ENCODE measurements at places on chromosomes 5 and 9.
A peak's percentile ranks its signal among the peaks of the same experiment; 100 is the strongest.

DNA sequence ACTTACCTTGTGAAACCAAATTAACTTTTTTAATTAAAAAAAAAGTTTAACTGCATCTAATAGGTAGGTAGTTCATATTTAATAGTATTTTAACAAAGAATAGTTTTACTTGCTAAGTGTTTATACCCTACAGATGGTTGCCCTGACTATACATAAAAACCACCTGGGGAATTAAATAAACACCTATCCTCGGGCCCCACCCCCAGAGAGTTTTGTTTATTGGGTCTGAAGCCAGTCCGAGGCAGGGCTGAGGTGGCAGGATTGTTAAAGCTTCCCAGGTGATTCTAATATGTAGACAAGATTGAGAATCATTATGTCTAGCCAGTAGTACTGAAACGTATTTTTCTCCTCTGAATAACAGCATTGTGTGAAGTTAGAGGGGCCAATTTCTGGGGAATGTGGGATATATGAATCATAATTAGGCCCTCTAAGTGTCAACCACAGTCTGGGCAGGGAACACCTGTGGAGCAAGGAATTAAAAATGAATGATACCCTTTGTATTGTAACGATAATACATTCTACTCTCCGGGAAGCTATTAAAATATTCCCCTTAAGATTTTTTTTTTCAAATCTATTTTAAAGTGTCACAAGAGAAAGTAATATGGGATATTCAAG, 5.6 kb upstream of the PAM start:
- peak; percentile 70 for DNase-seq

GRCh38 chr5:151127926-151128325, 29.7 kb downstream of the ANXA6 start:
- DNase-seq: no peak

- peak; percentile 12 for DNase-seq
These were observed 95.6 kb downstream of the DENND1A start for GRCh38 chr9:123834218-123834888.

GRCh38 chr9:27382308-27382707, 85.4 kb upstream of the EQTN start:
- DNase-seq: no peak

DNA sequence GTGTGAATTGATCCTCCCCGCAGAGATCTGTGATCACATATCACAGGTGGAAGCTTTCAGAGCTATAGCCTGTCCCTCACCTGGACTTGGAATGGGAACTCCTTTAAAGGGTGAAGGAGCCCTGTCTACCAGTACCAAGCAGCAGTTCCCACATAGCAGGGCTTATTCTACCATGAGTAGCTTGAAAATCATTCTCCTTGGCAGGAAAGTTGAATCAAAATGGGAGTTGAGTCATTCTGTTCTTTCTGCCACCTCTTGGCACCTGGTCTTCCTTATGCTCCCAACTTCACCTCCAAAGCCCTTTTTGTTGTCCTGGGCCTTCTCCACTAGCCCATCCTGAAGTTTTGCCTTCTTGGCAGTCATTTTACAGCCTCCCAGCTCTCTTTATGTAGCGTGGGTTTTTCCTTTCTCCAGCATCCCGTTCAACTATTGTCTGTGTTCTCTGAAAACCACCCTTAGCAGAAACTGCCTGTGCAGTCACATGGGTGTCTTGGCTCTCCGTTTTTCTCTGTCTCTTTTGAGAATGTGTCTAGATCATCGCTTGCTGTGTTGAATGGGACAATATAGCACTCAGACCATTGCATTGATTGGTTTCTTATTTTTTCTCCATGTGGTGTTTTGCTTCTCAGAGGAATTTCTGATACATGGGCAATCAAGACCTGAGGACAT, 222.2 kb downstream of the AOPEP start:
- DNase-seq: no peak

DNA sequence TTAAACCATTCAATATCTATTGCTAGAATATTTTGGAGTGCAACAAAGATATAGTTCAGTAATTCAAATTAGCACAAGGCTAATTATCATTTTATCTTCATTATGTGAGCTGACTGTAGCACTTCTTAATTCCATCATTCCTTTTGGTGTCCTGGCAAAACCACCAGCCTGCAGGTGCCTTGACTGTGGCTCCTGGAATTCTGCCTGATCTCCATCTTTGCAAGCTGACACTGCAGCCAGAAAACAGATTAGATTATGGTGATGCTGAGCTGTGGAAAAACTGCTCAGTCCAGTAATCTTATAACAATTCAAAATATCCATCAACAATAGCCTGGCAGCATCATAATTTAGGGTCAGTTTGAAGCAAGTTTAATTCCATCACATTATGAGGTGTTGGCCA, 919.5 kb downstream of the DTWD2 start:
- DNase-seq: no peak

GRCh38 chr5:7146886-7147285, 249.1 kb upstream of the ADCY2 start:
- no peak for DNase-seq

All from A673 (cell line).